ENCODE measurements at places on chromosomes 6 and 20. TPM values are rescaled to one million over a fixed set of nuclear protein-coding genes. Genes with fewer than 3 reads are reported as not detected.

Gene OR2B6
- total RNA-seq, result not detected

Gene CST4
- not detected for total RNA-seq

Gene RPP40
- total RNA-seq, result 4.2 TPM

Gene RAET1E
- not detected for total RNA-seq

Gene DCBLD1
- total RNA-seq, result 7.6 TPM

Gene PTPN1
- total RNA-seq, result 59.7 TPM

Gene MOCS1
- 2.0 TPM for total RNA-seq

Gene TMEM14B
- total RNA-seq, result 48.6 TPM

Gene UBE2V1
- total RNA-seq, result 167 TPM

Gene OXT
- total RNA-seq, result not detected

Gene TMEM242
- 14.9 TPM for total RNA-seq

Gene VWA7
- total RNA-seq, result 0.53 TPM

Gene BPI
- not detected for total RNA-seq

Gene SLC13A3
- total RNA-seq, result 0.48 TPM

Gene LY86
- total RNA-seq, result 4.5 TPM

Gene CFB
- 0.33 TPM for total RNA-seq

Gene SNAP91
- not detected for total RNA-seq

Gene SUMO4
- total RNA-seq, result 5.0 TPM

Gene SLC16A10
- 1.6 TPM for total RNA-seq

Gene SLC32A1
- 0.24 TPM for total RNA-seq

Gene MEI4
- total RNA-seq, result 0.08 TPM

Gene PRL
- not detected for total RNA-seq
